Activated CD4-positive, alpha-beta memory T cell treated with anti-CD3 and anti-CD28 coated beads for 36 hours (primary cell): ENCODE measurements at places on chromosomes 7 and 10. TPM values are rescaled to one million over a fixed set of nuclear protein-coding genes. Genes with fewer than 3 reads are reported as not detected.

Gene NODAL
- not detected for total RNA-seq

Gene ADAM12
- total RNA-seq = 0.97 TPM

Gene DYDC2
- total RNA-seq = not detected

Gene SLC26A4
- 7.1 TPM for total RNA-seq

Gene CYTH3
- 1.6 TPM for total RNA-seq

Gene GCK
- total RNA-seq = 1.3 TPM

Gene SFXN3
- total RNA-seq = 40.4 TPM

Gene SLC26A5
- not detected for total RNA-seq

Gene C10orf53
- not detected for total RNA-seq

Gene GDF2
- total RNA-seq = not detected

Gene ITGA8
- total RNA-seq = not detected
